A549 treated with Mapracorat at 1 μM for 4 hours (cell line): ENCODE measurements at places on chromosomes 11 and 22. TPM values are rescaled to one million over a fixed set of nuclear protein-coding genes. Genes with fewer than 3 reads are reported as not detected.

The SGSM1 gene
- 0.24 to 0.76 TPM (median 0.58 TPM) in 5 replicates for total RNA-seq

The MMP7 gene
- 21.9 to 32.0 TPM (median 23.4 TPM) in 5 replicates for total RNA-seq

The OR52N2 gene
- not detected in 5 replicates for total RNA-seq

The F2 gene
- 1.7 to 2.4 TPM (median 2.1 TPM) in 5 replicates for total RNA-seq

The OR5A1 gene
- not detected in 5 replicates for total RNA-seq

The DCHS1 gene
- total RNA-seq, result 0.06 to 0.12 TPM (median 0.10 TPM) in 5 replicates

The GLYAT gene
- not detected in 5 replicates for total RNA-seq

The SHANK2 gene
- 5.5 to 8.8 TPM (median 6.9 TPM) in 5 replicates for total RNA-seq

The HBD gene
- not detected in 5 replicates for total RNA-seq

The TXNRD2 gene
- total RNA-seq, result 29.6 to 41.0 TPM (median 37.3 TPM) in 5 replicates

The ACR gene
- total RNA-seq, result not detected in 5 replicates

The FAM83F gene
- not detected in 5 replicates for total RNA-seq

The GP1BB gene
- total RNA-seq, result 0.19 to 1.9 TPM (median 1.5 TPM) in 5 replicates

The PPFIBP2 gene
- 9.2 to 12.4 TPM (median 11.0 TPM) in 5 replicates for total RNA-seq
